ENCODE measurements at places on chromosomes 1 and 21. TPM values are rescaled to one million over a fixed set of nuclear protein-coding genes. Genes with fewer than 3 reads are reported as not detected.

GRCh38 chr1:81670286-81670685 is 130.4 kb upstream of the ADGRL2 start:
- no peaks in the 10 kb centered on the region for H3K36me3 ChIP-seq
- no peaks in the 10 kb centered on the region for H3K27me3 ChIP-seq
- peaks cover 23% of the 10 kb centered on the region for H3K4me1 ChIP-seq
- peak; percentile 80 for DNase-seq

DNA sequence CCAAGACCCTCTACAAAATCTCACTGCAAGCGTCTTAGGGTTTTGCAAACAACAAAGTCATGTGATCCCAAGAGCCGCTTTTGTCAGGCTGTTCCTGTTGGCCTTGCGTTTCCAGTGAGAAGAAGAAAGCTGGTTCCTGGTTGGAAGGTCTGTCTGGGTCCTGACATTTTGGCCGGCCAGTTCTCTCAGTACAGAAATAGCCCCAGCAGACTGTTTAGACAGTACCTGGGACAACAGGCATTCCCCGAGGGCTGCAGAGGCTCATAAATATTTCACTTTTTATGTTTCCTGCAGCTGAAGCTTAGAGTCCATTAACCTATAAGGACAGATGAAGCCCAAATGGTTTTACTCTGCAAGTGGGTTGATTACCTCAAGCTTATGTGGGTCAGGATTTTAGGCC is 8.6 kb downstream of the GPR137B start:
- H3K27ac ChIP-seq = peak overlapping the region; percentile 87
- no peak overlapping the region for H3K4me3 ChIP-seq
- H3K27me3 ChIP-seq = no peaks in the 10 kb centered on the region
- H3K4me1 ChIP-seq = peaks cover 74% of the 10 kb centered on the region
- DNase-seq = no peak

DNA sequence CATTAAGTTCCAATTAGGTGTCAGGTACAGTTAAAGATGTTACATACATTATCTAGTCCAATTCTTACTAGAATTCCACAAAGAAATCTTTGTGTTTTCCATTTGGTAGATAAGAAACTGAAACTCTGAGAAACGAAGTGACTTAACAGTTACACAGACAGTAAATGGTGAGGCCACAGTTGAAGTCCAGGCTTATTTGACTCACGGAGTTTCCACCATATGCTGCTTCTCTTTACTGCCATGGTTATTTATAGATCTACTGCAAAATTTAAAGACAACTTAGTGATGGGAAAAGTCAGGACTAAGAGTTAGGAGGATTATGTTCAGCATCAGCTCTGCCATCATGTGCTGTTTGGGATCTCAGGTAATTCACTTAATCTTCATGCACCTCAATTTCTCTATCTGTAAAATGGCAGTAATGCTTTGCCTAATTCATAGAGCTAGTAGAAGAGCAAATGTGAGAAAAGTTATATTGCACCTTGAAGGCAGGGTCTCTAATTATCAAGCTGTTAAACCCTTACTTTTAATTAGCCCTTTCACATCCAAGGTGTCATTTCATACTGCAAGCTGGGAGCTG is 26.2 kb upstream of the SAMSN1 start:
- H3K4me1 ChIP-seq = no peaks in the 10 kb centered on the region
- H3K27ac ChIP-seq = no peak overlapping the region
- no peak for DNase-seq
- H3K36me3 ChIP-seq = no peaks in the 10 kb centered on the region
- H3K4me3 ChIP-seq = no peak overlapping the region

DNA sequence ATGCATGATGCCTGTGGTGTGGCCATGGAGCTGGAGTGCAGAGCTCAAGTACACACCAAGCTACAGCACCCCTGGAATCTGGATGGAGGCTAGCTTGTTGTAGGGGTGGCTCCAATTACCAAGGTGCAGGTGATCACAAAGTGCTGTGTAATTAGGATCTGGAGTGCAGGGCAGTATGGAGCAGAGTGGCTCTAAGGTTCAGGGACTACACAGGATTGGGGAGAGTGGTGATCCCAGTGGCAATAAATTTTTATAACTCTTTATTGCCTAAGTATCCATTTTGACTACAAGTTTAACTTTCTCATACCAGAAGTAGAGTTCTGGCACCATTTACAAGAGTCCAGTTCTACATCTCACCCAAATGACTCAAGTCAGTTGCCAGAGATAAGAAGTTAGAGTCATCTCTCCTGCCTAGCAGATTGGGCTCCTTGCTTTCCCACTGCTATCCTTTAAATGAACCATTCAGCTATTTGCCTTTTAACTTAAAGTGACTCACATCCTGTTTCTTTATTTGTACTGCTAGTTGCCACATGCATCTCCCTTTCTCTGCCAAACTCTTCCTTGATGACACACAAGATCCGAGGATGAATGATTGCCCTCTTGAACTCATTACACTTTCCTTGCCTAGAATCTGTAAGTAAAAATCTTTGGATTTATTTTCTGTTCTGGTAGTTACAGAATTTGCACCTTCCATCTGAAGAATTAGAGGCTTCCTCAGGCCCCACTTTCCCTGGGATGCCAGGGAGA is 427.2 kb downstream of the KCNT2 start:
- no peak overlapping the region for H3K27ac ChIP-seq
- H3K4me1 ChIP-seq = no peaks in the 10 kb centered on the region
- H3K27me3 ChIP-seq = no peaks in the 10 kb centered on the region
- DNase-seq = no peak
- no peaks in the 10 kb centered on the region for H3K36me3 ChIP-seq

DNA sequence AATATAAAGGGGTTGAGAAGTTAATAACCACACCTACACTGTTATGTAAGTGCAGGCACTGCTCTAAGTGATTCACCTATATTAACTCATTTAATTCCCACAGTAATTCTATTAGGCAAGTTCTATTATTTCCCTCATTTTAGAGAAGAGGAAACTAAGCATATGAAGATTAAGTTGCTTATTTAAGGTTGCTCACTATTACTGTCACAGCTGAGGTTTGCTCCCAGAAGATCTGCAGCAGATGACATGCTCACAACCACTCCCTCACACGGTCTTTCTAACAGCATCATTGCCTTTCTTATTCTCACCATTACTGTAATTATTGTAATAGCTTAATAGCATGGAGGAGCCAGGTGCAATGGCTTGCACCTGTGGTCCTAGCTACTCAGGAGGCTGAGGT is 196.4 kb upstream of the GREM2 start:
- H3K4me1 ChIP-seq = no peaks in the 10 kb centered on the region
- H3K27ac ChIP-seq = no peak overlapping the region
- no peak overlapping the region for H3K4me3 ChIP-seq
- no peak for DNase-seq
- H3K27me3 ChIP-seq = no peaks in the 10 kb centered on the region
- no peaks in the 10 kb centered on the region for H3K36me3 ChIP-seq

DNA sequence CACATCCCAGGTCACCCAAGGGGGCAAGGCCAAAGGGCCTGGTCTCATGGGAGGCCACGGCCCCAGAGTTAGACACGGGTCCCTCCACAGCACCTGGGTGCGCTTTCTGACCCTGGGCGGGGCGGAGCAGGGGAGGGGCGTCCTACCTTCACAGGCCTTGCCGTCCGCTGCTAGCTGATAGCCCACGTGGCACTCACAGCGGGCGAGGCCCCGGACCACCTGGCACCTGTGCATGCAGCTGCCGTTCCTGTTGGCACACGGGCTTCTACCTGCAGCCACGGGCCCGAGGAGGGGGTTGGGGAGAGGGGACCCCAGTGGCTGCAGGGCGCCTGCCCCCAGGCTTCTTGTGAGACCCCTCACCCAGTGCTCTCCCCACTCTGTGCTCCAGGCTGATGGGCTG is 59.9 kb downstream of the ARHGEF16 start:
- no peaks in the 10 kb centered on the region for H3K4me1 ChIP-seq
- no peak for DNase-seq
- H3K27me3 ChIP-seq = no peaks in the 10 kb centered on the region
- no peak overlapping the region for H3K4me3 ChIP-seq
- H3K27ac ChIP-seq = no peak overlapping the region

GRCh38 chr1:204125759-204126351 is 26.0 kb downstream of the ETNK2 start:
- H3K36me3 ChIP-seq = peaks cover 43% of the 10 kb centered on the region
- no peaks in the 10 kb centered on the region for H3K27me3 ChIP-seq
- DNase-seq = no peak
- H3K27ac ChIP-seq = no peak overlapping the region
- no peak overlapping the region for H3K4me3 ChIP-seq
- H3K4me1 ChIP-seq = no peaks in the 10 kb centered on the region

DNA sequence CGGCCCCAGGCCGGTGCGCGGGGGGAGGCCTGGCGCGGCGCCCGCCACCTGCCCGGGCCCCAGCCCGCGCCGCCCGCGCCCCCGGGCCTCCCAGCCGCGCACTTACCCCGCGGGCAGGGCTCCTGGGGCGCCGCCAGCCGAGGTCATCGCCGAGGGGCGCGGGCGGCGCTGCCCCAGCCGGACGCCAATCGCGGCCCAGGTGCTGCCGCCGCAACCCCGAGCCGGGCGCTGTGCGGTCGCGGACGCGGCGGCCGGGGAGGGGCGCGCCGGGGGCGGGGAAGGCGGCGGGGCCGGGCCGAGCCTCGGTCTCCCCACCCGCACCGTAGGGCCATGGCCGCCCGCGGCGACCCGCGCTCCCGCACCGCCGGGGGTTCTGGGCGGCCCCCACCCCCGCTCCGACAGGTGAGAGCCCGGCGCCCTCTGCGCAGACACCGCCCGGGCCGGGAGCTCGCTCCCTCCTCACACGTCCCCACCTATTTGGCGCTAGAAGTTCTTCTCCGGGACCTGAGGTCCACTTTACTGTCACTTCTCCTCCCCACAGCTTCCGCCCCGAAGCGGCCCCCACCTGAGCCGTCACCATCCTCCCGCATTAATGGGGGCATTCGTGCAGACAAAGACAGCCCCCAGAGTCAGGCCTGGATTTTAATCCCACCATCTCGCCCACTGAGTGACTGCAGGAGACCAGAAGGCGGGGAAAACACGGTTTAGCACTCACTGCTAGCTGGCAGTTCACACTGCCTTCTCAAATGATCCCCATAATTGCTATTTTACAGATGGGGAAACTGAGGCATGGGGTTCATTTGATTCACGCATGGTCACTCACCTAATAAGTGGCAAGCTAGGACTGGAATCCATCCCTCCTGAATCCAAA is at the start of gene TTC39A:
TSS of gene TTC39A (minus strand) at position 232 of the 871 bp plus-strand sequence. CDS start at position 147, 85 bp downstream.
- peak within 1 kb of the TSS; percentile 83 for H3K27ac ChIP-seq
- H3K4me1 ChIP-seq = peaks cover 27% of the 10 kb centered on the region
- no peaks in the 10 kb centered on the region for H3K27me3 ChIP-seq
- no peaks in the 10 kb centered on the region for H3K36me3 ChIP-seq

- H3K27ac ChIP-seq = no peak overlapping the region
- DNase-seq = no peak
- no peak overlapping the region for H3K4me3 ChIP-seq
- no peaks in the 10 kb centered on the region for H3K36me3 ChIP-seq
- H3K4me1 ChIP-seq = no peaks in the 10 kb centered on the region
- no peaks in the 10 kb centered on the region for H3K27me3 ChIP-seq
These were observed 60.8 kb downstream of the LRRN2 start for GRCh38 chr1:204624631-204625216.

- no peaks in the 10 kb centered on the region for H3K4me1 ChIP-seq
- no peak overlapping the region for H3K27ac ChIP-seq
- no peak for DNase-seq
- no peaks in the 10 kb centered on the region for H3K36me3 ChIP-seq
These were observed 182.6 kb upstream of the L1TD1 start for GRCh38 chr1:62012095-62012494.

DNA sequence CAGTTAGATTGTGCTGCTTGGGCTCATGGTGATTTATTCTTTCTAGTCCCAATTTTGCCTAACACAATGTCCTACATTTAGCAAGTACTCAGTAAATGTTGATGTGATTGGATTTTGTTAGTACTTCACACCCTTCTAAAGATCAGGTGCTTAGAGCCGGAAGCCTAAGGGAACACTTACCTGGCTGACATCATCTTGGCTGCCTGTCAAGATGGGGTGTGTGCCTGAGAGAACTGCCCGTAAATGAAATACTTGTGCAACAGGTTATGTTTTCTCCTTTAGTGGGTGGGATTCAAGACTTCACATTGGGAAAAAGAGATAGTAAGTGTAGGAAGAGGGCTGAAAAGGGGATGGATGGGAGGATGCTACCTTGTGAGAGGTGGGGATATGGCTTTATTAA is 75.5 kb upstream of the MACF1 start:
- H3K27me3 ChIP-seq = no peaks in the 10 kb centered on the region
- no peak for DNase-seq
- peaks cover 10% of the 10 kb centered on the region for H3K36me3 ChIP-seq
- H3K27ac ChIP-seq = no peak overlapping the region
- no peaks in the 10 kb centered on the region for H3K4me1 ChIP-seq

DNA sequence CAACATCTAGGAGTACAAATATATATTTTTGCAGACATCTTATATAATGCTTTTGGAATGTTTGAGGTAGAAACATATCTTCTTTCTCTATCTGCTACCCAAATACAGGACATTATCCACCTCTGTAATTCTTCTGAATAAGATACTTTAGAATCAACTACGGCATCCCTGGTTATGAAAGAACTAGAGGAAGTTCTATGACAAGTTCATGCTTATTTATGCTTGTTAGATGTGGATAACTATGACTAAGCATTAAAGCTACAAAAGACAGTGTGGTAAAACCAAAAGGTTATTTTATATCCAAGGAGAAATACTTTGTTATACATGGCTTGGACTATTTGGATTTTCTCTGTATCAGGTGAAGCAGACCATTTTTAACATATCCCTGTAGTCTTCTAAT is 894.0 kb downstream of the KCNT2 start:
- H3K27me3 ChIP-seq = no peaks in the 10 kb centered on the region
- DNase-seq = no peak
- H3K4me3 ChIP-seq = no peak overlapping the region
- no peaks in the 10 kb centered on the region for H3K4me1 ChIP-seq
- H3K36me3 ChIP-seq = no peaks in the 10 kb centered on the region

GRCh38 chr21:44730028-44730395 is 18.6 kb upstream of the TSPEAR start:
- H3K4me1 ChIP-seq = no peaks in the 10 kb centered on the region
- no peak overlapping the region for H3K4me3 ChIP-seq
- H3K27ac ChIP-seq = no peak overlapping the region
- H3K36me3 ChIP-seq = no peaks in the 10 kb centered on the region

GRCh38 chr1:48688102-48688760 is 88.5 kb downstream of the BEND5 start:
- no peaks in the 10 kb centered on the region for H3K36me3 ChIP-seq
- no peak overlapping the region for H3K4me3 ChIP-seq
- H3K27ac ChIP-seq = no peak overlapping the region
- no peak for DNase-seq
- no peaks in the 10 kb centered on the region for H3K27me3 ChIP-seq

DNA sequence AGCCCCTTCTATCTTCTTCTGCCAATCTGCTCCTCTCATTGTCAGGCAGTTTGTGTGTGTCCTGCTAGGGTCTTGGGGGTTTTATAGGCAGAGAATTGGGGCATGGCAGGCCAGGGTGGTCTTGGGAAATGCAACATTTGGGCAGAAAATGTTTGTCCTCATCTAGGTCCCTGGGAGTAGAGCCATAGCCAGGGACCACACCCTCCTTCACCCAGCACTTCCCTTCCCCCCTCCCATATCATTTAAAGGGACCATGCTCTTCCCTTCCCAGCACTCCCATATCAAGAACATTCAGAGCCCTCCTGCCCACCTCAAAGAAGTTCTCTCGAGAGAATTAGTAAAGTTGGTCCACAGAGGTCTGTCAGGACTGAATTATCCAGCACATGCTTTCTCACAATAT is 41.7 kb downstream of the ZNF697 start:
- H3K4me3 ChIP-seq = no peak overlapping the region
- no peaks in the 10 kb centered on the region for H3K36me3 ChIP-seq
- no peaks in the 10 kb centered on the region for H3K4me1 ChIP-seq
- no peak overlapping the region for H3K27ac ChIP-seq
- no peak for DNase-seq

SLC45A3 gene
- total RNA-seq = 2.7 TPM
